ENCODE measurements at places on chromosomes 12 and 14.

DNA sequence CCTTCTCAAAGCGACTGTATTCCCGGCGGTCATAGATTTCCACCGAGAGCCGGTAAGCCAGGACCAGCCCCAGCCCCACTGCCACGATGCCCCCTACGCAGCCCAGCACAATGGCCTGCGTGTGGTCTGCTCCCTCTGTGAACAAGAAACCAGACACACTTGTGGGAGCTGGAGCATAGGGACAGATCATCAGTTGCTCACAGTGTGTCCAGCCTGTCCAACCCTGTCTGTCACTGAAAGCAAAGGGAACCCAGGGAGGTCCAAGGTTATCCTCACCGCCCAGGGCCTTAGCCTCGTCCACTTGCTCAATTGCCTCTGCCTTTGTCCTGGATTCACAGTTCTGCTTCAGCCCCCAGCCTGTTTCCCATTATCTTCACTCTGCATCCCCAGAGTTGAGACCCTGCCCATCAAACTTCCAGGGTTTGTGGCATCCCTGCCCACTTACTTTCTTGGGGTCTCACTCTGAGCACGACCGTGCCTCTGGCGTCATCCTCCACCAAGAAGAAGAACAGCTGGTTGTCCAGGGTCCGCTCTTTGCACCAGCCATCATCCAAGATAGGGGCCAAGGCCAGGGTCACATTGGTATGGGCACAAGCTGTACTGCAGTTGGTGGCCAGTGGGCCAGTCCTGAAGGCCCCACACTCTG lies 11.3 kb upstream of the CSAD start:
- DNase-seq, result no peak

- no peak for DNase-seq
Measured at GRCh38 chr14:41950428-41951151, 343.9 kb downstream of the LRFN5 start.

DNA sequence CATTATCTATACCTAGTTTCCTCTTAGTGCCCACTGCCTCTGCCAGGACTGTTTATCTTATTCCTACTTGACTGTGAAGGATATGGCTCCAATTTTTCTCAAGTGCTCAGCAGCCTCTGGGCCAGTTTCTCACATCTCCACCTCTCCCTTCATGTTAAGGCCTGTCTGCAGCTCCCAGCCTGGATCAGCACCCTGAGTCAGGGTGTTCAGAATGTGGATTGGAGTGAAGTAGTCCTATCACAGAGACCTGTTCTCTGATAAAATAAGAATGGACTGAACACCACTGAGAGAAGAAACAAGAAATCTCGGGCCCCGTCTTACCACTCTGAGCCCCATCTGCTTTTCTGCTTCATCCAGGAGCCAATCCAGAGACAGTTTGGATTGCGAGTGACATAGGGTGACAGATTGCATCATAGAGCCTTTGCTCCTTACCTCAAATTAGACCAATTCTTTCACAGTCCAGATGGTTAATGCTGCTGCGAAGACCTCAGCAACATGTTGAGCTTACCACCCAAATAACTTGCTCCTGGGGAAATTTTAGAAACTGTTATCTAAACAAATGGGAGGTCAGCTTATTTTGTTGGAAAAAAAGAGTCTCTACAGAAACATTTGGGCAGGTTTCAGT lies 473.1 kb downstream of the PDZRN4 start:
- no peak for DNase-seq

DNA sequence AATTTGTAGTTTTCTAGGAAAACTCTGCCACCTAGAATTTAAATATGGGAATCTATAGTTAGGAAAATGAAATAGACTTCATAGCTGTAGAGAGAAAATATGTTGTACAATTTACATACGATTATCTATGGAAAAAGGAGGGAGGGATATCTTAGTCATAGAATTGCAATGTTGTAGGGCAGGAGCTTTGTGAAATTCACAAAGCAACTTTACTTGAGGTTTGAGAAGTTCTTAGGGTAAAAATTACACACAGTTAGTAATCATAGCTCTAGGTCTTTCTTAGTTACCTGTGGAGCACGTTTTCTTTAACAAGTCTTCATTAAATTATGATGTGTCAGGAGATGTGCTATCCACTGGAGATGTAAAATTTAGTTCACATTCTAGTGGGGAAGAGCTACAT lies 61.4 kb upstream of the DBX2 start:
- no peak for DNase-seq

GRCh38 chr12:96522690-96523089 lies 33.3 kb downstream of the CFAP54 start:
- no peak for DNase-seq

- no peak for DNase-seq
Measured at GRCh38 chr12:47237751-47238211, 158.0 kb upstream of the AMIGO2 start.

- no peak for DNase-seq
Measured at GRCh38 chr12:75690296-75690955, 179.0 kb upstream of the KRR1 start.

DNA sequence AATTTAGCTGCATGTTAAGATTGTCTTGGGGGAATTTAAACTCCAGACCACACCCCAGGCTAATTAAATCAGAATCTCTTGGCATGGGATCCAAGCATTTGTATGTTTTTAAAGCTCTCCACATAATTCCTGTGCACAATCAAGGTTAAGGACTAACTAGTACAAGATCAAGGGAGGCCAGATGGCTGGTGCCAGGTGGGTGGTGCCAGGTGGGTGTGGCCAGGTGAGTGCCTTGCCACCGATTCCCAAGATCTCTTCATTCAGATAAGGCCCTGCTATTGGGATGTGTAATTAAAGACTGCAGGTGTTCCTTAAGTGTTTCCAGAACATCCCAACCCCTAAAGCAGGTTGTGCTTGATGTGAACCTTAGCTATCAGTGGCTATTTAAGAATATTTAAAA lies 75.1 kb downstream of the NRXN3 start:
- DNase-seq, result no peak

DNA sequence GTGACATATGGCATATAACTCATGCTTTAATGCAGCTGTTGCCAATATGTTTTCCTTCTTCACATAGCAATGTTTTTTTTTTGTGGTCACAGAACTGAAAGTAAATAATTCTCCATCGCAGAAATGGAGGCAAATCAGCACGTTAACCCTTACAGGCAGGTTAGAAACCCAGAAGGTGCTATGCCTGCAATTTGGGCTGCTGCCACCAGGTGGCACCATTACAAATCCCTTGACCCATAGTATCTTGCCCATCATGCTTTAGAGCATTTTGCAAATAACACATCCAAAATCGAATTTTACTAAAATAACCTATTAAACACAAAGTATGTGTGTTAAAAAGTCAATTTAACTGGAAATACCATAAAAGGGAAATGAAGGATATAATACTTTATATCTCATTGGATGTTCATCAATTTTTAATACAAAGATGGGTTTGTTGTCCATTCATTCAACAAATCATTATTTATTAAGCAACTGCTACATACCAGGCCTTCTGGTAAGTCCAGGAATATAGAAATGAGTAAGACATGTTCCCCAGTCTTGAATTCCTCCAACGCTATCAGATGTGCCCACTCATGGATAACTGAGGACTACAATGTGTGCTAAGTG lies 340.1 kb downstream of the GLT1D1 start:
- DNase-seq, result no peak

DNA sequence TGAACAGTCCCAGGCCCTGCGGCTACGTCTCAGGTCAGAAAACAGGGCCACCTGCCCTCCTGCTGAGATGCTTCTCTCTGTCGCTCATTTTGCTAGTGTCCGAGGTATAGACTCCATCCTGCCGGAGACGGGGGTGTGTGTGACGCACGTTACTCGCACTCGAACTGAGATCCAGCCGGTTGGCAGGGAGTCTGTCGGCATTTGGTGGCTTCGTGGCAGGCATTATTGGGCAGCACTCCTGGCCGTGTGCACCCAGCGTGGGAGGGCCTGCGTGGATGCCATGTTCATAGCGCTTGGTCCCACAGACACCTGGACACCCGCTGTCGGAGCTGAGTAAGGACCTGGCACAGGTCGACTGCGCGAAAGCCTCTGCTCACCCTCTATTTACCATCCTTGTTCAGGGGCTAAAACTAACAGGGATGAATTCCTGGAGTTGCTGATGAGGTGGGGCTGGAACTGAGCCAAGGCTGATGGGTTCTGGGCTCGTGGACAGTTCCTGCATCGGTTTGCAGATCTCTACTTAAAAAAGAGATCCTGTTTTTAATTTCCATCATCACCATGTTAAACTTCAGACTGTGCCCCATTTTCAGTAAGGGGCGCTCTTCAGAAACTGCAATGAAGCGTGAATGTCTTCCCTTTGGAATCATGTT lies 28.6 kb downstream of the AACS start:
- no peak for DNase-seq

GRCh38 chr12:112932485-112933128 lies 5.7 kb upstream of the OAS3 start:
- DNase-seq, result no peak

DNA sequence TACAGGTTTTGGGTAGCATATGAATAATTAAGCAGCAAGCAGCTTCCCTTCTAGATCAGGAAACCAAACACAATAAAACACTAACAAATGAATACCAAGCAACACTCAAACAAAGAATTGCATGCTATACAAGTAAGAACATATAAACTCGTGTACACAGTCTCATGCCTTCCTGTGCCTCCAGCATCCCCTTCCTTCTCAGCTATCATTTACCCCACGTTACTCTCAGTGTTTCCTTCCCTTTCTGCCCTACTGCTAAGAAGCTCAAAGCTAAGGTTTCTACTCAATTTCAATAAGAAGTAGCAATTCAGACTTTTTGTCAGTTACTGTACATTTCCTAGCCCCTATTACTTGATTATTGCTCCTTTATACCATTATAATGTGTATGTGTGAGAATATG lies 81.0 kb downstream of the DUSP16 start:
- no peak for DNase-seq

GRCh38 chr14:84217066-84217465 lies 1312.9 kb upstream of the FLRT2 start:
- DNase-seq, result no peak

DNA sequence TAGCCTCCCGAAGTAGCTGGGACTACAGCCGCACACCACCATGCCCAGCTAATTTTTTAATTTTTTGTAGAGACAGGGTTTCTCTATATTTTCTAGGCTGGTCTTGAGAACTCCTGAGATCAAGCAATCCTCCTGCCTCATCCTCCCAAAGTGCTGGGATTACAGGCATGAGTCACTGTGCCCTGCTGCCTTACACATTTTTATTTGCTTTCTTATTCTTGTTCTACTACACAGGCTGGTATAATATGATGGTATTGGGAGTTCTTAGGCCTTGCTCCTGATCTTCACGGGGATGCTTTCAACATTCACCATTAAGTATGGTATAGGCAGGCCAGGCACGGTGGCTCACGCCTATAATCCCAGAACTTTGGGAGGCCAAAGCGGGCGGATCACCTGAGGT lies 21.2 kb downstream of the DGLUCY start:
- no peak for DNase-seq

DNA sequence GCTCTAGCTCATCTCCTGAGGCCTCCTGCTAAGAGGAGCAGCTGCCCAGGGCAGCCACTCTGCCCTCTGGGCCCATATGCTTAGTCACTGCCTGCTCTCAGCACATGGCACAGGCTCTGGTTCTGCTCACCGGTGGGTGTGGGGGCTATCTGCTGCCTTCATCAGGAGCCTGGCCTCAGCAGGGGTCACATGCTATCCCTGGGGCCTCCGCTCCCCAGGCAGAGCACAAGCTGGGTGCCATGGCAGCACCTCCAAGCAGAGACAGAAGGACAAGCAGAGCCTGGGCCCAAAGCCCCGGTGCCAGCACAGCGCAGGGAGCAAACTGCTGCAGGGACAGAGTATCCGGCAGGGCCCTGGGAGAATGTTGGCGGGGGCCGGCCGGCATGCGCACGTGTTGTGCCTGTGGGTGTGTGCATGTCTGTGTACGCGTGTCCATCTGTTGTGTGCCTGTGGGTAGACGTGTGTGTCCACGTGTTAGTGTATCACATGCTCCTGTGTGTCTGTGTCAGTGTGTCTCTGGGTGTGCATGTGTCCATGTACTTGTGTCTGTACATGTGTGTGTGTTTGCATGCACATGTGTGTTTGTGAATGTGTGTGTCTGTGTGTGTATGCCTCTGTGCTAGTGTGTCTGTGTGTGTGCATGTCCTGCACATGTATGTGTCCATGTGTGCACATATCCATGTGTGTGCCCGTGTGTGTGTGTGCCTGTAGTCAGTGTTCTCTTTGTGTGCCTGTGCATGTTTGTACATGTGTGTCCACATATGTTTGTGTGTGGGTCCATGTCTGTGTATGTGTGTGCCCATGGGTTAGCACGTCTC lies 326.9 kb downstream of the TMEM121 start:
- DNase-seq, result no peak

DNA sequence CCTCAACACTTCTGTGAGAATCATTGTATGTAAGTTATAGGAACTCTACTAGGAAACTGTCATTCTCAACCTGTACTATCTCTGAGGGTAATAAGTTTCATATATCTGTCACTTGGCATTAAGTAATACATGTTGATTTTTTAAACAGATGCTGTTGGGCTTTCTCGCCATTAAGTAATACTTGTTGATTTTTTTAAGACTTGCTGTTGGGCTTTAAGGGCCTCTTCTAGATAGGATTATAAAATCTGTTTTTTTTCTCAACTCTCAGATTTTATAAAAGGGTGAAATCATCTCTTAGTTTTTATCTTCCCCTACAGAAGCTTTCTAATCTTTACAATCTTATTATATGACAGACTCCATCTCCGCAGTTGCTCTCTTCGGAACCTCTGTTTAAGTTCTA lies 5.6 kb downstream of the WASHC4 start:
- DNase-seq, result no peak

- no peak for DNase-seq
Measured at GRCh38 chr14:101503431-101504095, 57.7 kb upstream of the DIO3 start.

DNA sequence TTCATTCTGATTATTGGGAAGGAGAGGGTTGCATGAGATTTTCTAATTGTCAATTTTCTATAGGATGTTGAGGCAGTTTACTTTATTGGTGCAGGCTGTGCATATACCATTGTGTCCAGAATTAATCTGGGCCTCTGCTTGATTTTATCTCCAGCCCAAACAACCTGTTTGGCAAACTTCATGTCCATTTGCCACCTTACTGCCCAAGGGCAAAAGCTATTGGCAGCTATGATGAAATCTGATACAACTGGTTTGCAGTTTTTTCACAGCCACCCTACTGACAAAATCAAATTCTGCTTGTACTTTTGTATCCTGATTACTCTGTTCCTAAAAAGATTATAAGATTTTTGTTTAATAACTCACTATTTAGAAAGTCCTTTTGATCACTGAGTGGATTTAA lies 789.2 kb upstream of the FBXO33 start:
- DNase-seq, result no peak

DNA sequence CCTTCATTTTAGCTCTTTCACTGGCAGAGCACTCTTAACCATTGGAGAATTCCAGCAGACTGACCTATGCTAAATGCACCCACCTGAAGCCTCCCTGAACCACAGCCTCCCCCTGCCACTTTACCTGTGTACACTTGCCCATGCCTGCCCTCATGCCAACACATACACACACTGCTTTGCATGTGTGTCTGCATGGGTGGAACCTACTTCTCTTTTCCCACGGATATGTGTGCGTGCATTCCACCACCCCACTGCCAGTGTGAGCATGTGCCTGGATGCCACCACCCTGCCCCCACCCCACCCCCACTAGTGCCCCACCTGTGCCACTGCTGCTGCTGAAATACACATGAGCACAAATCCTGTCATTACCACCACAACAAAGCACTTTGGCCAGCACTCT lies 49.5 kb upstream of the EEA1 start:
- no peak for DNase-seq

GRCh38 chr14:104875811-104876210 lies 10.7 kb downstream of the CEP170B start:
- DNase-seq, result no peak

Measured in C1 segment of cervical spinal cord (tissue), 14 donors.